Central memory CD4-positive, alpha-beta T cell (primary cell): ENCODE measurements at places on chromosomes 1 and 21.

- no peak for DNase-seq
Measured at GRCh38 chr1:224294775-224295174, 35.2 kb downstream of the NVL start.

DNA sequence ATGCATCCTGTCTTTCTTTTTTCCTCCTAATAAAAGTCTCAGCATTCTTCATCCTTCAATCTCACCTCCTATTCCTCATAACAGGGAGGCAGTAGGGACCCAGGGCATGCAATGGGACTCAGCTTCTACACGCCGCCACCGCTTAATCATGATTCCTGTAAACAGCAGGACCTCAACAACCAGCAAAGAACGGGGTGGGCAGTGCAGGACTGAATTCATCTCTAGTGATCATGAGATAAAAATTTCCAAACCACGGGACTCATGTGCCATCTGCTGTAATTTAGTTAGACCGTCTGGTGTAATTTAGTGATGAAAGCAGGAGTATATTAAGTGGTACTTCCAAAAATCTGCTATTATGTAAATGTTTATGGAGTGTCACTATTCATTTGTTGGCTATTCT is 5.4 kb downstream of the PRAMEF12 start:
- DNase-seq: no peak

- no peak for DNase-seq
Measured at GRCh38 chr1:236829085-236829484, 34.0 kb downstream of the MTR start.

DNA sequence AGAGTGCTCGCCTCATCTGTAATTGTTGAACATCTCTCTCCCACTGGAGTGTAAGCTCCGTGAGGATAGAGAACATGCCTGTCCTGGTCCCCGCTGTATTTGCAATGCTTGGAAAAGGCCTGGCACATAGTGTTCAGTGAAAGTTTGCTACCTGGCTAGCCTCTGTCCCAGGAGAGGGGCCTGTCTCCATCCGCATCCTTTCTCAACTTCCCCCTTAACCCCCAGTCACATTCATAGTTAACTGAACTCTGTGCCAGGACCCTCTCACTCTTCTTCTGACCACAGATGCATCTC is 15.2 kb downstream of the SPOCD1 start:
- DNase-seq: no peak

DNA sequence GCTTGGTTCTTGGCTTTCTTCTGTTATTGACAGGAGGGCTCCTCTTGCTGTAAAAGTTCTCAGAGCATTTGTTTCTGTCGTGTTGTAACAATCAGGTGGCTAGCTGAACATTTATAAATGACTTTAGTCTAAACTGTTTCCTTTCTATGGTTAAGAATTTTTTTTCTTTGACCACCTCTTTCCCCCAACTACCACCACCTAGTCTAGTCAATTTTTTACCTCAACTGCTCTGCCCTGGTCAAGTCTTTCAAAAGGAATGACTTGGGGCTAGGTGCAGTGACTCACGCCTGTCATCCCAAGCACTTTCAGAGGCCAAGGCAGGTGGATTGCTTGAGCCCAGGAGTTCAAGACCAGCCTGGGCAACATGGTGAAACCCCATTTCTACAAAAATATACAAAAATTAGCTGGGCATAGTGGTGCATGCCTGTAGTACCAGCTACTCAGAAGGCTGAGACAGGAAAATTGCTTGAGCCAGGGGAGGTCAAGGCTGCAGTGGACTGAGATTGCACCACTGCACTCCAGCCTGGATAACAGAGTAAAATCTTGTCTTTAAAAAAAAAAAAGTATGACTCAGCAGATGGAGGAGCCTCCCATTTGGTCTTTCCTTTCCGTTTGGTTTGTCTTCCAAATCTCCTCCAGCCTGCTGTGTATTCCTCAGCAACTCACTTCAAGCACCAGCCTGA is 40.7 kb downstream of the MAP3K21 start:
- DNase-seq: no peak

DNA sequence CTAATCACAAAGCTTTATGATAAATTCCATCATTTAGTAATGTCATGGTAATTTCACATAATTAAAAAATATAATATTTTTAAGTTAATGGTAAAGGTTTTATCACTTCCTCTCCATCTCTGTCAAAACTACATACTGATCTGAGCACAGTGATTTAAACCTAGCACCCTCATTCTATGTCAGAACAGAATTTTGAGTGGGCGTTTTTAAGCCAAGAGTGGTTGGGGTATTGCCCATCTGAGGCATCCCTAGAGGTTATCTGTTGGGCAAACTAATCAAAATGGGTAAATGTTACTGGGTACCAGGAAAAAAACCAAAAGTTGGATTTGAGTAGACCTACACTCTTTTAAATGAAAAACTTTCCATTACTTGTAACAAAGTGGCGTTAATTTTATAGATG is 100.7 kb upstream of the GFI1 start:
- DNase-seq: no peak

- DNase-seq: no peak
Measured at GRCh38 chr1:924656-925560, 1.2 kb downstream of the SAMD11 start.

- DNase-seq: no peak
Measured at GRCh38 chr1:35386290-35386689, 117.8 kb downstream of the ZMYM4 start.

- no peak for DNase-seq
Measured at GRCh38 chr1:218476385-218476784, 131.2 kb downstream of the TGFB2 start.

DNA sequence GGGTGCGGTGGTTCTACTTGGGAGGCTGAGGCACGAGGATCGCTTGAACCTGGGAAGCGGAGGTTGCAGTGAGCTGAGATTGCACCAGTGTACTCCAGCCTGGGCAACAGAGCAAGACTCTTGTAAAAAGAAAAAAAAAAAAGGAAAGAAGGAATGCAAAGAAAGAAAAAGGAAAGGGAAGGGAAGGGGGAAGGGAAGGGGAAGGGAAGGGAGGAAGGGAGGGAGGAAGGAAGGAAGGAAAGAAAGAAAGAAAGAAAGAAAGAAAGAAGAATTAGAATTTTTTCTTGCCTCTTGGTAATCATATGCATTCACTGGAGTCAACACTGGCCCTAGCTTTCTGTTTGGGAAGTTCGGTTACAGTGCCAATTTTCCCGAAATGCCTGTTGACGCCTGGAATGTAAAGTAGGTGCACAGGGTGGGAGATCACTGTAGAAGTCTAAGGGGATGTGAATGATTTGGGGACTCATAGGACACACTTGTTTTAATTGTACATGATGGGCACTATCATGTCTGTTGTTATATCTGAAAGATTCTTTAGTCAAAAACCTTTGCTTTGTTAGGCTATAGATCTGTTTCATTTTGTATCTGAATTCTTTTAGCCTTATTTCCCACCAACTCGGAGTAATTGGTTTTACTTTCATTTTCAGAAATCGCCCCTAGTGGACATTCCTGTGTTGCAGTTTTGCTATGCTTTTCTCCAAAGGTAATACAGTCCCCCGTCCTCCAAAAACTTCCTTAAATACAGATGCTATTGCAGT is 59.8 kb upstream of the MORC3 start:
- DNase-seq: peak; percentile 62

DNA sequence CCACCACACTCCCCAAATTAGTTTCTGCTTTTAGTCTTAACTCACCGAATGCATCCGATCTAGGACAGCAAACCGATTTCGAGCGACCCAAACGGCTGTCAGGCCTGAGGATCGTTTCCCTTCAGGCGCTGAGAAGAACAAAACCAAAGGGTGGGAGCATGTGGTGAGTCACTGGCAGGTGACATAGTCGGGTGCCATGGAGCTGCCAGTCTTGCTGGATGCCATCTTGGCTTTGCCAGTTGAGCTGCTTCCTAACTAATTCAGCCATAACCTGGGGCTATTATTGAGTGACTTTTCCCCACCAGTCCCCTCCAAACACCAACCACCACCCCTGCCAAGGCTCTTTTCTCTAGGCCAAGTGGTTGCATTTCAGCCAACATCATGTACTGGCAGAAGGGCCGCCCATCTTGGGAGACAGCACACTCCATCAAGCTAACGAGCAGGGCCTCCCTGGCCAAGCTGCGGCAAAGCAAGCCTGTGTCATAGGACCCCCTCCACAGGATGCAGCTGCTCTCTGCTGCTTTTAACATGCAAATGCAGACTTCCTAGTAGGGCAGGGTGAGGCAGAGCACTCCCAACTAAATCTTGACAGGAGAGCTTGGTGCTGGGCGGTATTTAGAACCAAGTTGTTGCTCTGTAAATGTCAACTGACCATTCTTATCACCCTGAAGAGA is 22.3 kb upstream of the PEX19 start:
- DNase-seq: no peak

DNA sequence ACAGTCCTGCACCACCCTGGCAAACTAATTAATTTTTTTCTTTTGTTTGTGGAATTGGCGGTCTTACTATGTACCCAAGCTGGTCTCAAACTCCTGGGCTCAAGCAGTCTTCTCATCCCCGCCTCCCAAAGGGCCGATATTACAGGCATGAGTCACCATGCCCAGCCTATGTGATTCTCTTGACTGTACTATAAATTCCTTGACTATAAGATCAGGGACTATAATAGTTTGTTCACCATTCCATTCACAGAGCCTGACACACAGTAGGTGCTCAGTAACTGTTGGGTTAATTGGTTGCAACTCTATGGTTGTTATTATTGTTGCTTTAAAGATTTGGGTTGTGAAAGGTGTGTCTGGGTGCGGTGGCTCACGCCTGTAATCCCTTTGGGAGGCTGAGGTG is 17.2 kb downstream of the DAP3 start:
- DNase-seq: no peak

DNA sequence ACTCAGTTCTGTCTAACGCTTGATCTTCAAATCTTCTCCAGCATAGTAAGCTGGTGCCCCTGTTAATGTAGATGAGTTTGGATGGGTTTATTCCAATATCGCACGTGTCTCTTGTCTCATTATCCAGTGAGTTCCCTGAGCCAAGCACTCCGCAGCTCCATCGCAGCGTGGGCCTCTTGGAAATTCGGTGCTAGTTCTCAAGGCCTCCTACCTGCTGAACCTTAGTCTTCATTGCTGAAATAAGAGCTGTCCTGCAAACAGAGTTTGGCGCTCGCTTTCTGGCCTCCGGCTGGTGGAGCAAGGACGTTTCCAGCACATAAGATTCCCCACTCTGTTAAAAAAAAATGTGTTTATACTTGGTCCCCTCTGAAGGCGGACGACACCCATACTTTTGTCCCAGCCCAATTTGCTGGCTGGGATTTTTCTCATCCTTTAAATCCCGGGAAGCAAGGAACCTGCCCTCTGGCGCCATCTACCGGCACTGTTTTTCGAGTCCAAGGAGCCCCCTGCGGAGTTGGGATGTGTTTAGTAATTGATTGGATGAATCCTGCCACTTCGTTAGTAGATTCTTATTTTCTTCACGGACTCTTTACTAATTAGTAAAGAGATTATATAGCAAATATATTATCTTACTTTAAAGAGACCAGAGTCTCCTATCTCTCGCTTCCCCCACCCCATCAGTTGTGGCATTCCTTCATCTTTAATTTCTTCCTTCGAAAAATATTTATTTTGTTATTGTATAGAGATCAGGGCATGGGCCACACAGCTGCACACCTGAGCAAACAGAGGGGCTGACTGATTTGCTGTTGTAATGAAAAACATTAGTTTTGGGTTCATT is 14.7 kb downstream of the JUN start:
- no peak for DNase-seq

GRCh38 chr1:66316464-66317247 is 217.3 kb upstream of the SGIP1 start:
- DNase-seq: peak; percentile 14

- no peak for DNase-seq
Measured at GRCh38 chr1:208336137-208336518, 91.9 kb upstream of the PLXNA2 start.

DNA sequence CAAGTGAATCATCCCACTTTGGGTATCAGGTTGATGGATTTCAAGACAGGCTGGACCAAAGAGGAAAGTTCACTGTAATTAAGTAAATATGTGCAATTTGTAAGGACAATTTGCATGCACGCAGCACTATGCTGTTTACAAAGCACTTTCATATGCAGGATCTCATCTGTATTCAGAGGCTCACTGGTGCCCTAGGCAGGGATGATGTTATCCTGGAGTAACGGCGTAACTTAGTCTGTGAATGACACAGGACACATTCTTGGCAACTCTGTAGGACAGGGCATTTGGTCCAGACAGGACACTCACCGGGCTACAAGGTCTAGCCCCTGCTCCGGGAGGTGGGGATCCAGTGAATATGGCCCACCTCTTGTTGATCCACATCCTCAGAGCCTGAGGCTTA is 365.4 kb upstream of the DUSP10 start:
- DNase-seq: no peak

GRCh38 chr1:112991402-112992120 is 35.6 kb upstream of the SLC16A1 start:
- no peak for DNase-seq

DNA sequence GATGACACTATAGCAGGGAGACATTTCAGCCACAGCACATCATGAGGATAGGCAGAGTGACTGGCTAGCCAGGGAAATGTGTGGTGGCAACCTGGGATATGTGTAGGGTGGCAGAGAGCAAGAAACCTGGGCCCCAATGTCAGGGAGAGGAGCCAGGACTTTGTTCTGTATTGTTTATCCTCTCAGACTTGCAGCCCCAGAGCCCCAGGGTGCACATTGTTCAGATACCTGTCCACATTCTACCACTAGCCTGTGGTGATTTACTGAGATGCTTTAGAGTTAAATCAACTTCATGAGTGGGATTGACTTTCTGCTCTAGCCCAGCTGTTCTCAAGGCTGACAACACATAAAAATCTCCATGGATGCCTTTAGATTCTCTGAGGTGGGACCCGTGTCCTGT is 61.5 kb downstream of the MAB21L3 start:
- DNase-seq: no peak

DNA sequence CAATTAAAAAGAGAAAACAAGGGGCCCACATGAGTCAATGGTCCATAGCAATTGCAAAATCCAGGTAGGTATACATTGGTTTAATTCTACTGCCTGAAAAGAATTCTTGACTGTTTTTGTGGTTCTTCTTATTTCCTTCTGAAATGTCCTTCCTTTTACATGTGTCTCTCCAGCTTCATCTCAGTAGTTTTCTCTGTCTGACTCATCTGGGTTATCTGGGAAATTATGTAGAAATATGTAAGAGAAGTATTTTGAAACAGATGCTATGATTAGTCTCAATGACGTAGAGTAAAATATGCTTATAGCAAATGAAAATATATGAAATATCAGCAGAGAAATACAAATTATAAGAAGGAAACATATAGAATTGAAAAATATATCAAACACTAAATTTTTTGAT is 953.2 kb downstream of the BRINP3 start:
- DNase-seq: no peak

DNA sequence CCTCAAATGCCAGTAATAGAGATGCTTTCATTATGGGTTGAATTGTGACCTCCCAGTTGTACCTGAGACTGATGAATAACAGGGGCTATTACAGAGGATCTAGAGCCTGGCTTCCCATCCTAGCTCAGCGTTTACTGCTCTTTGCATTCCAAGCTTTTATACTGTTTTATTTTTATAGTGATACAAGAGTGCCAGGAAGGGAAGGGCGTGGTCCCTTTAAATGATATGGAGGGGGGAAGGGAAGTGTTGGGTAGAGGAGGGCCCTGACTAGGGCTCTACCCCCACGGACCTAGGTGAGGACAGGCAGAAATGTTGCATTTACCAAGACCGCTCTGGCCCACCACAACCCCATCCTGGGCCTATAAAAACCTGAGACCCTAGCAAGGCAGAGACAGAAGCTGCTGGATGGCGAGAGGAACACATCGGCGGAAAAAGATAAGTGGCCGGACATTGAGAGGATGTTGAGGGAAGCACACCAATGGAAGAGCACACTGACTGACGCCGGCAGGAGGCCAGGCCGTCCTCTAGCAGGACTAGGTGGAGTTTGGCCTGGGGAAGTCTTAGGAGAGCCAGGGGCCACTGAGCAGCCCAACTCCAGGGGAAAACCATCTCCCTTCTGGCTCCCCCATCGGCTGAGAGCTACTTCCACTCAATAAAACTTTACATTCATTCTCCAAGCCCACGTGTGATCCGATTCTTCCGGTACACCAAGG is 1025.9 kb downstream of the TTLL7 start:
- no peak for DNase-seq
